ENCODE measurements at places on chromosomes 16 and 17.
A peak's percentile ranks its signal among the peaks of the same experiment; 100 is the strongest.

DNA sequence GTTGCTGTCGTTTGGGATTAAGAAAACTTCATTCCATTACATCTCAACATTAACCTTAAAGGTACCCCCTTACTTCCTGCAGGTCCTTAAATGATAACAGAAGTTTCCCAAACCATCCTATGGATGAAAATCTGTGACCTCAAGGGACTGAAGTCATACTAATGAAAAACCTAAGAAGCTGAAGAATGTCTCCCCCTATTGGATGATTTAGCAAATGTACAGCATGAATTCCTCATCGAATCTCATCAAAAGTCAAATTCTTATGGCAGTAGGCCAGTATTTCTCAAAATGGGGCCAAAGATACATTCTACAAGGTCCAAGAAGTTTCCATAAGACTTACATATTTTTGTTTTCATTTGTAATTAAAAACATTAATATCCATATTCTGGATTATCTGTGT lies 13.5 kb downstream of the SCO1 start:
- DNase-seq = peak; percentile 52

GRCh38 chr16:66030036-66030435 lies 336.5 kb upstream of the CDH5 start:
- DNase-seq = no peak

- no peak for DNase-seq
Measured at GRCh38 chr16:68081861-68082628, 3.1 kb upstream of the NFATC3 start.

DNA sequence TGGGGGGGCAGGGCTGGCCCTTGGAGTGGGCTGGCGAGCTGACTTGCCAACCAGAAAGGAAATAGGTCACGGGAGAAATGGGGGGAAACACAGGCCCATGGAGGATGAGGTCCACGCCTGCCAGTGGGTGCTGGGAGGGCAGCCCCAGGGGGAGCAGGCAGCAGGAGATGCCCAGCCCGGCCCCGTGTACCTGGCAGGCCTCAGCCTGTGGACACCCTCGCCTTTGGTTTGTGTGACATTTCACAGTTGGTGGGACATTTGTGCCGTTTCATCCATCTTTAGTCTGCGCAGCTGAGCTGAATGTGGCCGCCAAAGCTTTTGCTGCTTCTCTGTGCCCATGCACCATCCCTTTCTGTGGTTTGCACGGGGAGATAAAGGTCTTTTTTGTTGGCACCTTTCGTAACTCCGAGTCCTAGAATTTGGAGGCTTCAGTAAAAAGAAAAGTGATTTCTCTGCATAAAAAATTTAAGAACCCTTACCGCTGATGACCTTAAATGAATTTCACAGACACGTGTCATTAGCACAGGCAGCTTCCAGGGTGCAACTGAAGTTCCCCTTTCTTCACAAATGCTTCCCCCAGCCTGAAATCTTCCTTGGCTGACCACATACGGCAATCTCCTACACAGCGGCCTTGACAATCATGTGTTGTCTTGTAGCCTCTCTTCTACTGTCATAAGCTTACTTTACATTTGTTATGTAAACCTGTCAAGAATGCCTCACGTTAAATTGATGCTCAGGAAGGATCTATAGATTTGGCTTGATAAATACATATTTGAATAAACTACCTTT lies 193.6 kb downstream of the RPTOR start:
- DNase-seq = peak; percentile 98

- DNase-seq = no peak
Measured at GRCh38 chr17:76869496-76870376, 1.5 kb downstream of the MGAT5B start.

GRCh38 chr16:727291-727977 lies 528 bp downstream of the HAGHL start:
- no peak for DNase-seq

DNA sequence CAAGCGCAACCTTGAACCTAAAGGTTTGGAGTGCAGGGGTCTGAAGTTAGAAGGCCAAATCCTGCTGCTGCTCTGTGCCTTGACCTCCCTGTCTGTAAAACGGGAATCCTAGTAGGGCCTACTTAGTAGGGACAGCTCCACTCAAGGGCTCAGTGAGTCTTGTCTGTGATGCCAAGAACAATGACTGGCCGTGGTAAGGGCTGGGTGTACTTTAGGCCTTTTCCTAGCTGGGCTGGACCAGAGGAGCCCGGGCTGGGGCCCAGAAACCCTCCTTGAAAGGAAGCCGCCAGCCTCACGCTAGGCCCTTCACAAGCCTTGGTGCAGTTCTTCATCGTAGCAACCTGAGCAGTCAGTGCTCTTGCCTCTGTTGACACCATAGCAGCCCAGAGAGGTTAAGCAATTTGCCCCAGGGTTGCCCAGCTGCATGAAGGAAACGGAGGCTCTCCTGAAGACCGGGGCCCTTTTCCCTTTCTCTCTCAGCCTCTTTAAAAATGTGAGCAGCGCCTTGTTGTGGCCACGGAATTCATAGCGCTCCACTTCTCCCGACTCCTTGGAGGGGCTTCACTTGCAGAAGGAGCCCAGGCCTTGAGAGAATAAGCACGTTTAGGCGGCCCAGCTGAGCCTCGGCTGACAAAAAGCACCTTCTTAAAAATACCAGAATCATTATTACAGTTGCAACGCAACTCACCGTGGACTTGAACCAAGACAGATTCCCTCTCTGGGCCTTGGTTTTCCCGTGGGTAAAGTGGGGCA lies 4.4 kb downstream of the NECAB2 start:
- DNase-seq = no peak

- DNase-seq = no peak
Measured at GRCh38 chr17:4357030-4357628, 9.3 kb downstream of the UBE2G1 start.

DNA sequence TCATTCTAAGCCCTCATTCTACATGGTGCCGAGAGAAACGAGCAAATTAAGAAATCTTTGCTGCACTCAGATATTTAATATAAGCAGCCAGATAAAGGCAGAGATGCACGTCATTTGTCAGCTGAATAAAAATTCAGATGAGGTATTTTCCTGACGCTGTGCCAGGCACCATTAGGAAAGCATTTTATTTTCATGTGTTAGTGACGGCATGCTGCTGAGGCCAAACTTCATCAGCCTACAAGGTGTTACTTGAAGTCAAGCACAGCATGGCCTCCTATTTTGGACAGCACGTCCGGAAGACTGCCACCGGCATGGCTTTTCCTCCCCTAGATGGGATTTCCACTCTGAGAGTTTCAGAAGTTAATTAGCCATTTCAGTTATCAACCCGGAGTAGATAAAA lies 70.3 kb downstream of the IRX3 start:
- no peak for DNase-seq

- peak; percentile 4 for DNase-seq
Measured at GRCh38 chr17:9002606-9003354, 18.5 kb upstream of the NTN1 start.

- peak; percentile 24 for DNase-seq
Measured at GRCh38 chr16:1363501-1364041, 11.8 kb downstream of the GNPTG start.

- no peak for DNase-seq
Measured at GRCh38 chr16:88014252-88014781, 63.1 kb downstream of the BANP start.

DNA sequence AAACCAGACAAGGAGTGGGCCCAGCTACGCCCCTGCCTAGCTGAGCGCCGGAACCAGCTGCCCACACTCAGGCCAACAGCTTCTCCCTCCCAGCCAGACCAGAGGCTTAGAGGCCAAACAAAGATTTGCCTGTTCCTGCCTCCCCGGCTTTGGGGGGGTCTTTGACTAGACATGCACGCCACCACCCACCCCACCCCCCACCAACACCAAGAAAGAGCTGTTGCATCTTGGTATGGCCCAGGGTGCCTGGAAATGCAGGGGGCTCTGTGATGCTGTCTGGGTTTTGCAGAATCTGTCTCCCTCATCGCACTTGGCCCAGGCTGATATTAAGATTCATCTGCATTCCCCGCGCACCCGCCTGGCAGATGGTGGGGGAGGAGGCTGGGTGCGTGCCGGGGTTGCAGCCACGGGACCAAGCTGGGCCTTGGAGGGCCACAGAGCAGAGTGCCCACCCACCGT lies 1.3 kb upstream of the NXPH3 start:
- DNase-seq = no peak

DNA sequence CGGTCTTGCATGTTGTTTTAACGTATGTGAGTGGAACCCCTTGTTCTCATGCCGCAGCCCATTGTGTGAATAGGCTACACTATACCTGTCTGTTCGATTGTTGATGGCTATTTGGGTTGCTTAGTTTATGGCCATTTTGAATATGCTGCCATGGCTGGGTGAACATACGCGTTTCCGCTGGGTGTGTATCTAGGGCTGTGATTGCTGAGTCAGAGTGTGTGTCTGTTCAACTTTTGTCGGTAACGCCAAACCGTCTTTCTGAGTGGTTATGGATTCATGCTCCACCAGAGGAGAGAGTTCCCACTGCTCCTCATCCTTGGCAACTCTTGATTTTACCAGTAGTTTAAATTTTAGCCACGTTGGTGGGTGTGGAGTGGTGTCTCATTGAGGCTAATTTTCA lies 77.0 kb downstream of the METRNL start:
- no peak for DNase-seq

GRCh38 chr16:79483336-79483735 lies 117.2 kb downstream of the MAF start:
- no peak for DNase-seq

- no peak for DNase-seq
Measured at GRCh38 chr17:36546418-36547093, 1.8 kb downstream of the GGNBP2 start.

DNA sequence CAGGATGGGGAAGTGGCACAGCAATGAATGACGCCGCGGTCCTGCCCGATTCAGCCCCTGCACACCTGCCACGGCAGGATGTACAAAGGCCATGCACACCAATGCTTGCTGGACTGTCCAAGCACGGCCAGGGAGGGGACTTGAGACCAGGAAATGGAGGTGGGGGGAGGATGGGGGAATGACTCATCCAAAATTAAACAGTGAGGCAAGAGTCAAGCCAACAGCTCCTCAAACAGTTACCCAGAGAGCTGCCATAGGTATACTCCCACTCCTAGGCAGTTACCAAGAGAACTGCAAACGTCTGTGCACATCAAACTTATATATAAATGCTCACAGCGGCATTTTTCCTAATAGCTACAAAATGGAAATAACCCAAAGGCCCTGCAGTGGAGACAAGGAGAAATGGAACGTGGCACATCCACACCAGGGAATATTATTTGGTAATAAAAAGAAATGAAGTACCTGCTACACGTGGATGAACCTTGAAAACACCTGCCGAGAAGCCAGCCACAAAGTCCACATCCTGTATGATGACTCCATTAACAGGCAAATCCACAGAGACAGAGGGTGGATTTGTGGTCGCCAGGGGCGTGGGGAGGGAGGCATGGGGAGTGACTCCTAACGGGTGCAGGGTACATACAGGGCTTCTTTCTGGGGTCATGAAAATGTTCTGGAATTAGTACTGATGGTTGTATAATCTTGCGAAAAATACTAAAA lies 54.1 kb downstream of the VAC14 start:
- DNase-seq = no peak

- no peak for DNase-seq
Measured at GRCh38 chr17:77507111-77507885, 366.5 kb downstream of the SEC14L1 start.

DNA sequence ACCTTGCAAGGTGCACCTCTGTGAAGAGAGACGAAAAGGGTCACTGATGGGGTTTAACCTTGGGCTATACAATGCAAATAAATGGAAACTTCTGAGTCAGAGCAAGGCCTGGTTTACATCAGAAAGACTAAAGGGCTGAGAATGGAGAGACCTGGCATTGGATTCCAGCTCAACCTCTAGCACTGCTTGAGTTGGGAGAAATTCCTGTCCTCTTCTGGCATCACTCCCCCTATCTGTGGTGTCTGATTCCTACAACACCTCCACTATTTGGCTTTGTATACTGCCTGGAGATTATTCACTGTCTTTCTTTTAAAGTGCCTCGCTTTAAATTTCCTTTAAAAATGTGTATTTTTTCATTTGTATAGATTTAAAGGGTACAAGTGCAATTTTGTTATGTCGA lies 68.8 kb downstream of the GPR139 start:
- no peak for DNase-seq

- peak; percentile 49 for DNase-seq
Measured at GRCh38 chr17:81428948-81429774, 33.9 kb downstream of the BAHCC1 start.

DNA sequence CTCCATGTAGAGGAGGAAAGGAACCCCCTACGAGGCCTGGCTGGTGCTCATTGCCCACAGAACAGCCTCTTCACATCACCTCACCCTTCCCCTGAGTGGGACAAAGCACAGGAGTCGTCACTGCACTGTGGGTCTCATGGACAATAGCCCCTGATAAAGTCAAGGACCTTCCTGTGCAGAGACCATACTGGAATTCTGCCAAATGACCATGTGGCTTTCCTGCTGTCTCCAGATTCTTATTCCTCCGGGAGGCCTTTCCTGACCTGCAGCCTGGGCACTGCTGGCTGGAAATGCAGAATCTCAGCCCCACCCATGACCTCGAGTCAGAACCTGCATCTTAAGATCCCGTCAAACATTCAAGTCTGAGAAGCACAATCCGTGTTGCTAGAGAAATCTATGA lies 60.5 kb upstream of the ERN1 start:
- no peak for DNase-seq

GRCh38 chr17:1709971-1710806 lies at the start of gene TLCD2:
TLCD2 (minus strand) TSS chr17:1710377; CDS start chr17:1710242, 135 bp downstream.
- no peak for DNase-seq

- DNase-seq = no peak
Measured at GRCh38 chr17:17462048-17462824, 14.6 kb upstream of the MED9 start.

- no peak for DNase-seq
Measured at GRCh38 chr16:25023556-25023955, 8.4 kb upstream of the ARHGAP17 start.

- no peak for DNase-seq
Measured at GRCh38 chr17:51029142-51029541, 91.5 kb downstream of the SPAG9 start.

GRCh38 chr17:56694825-56695224 lies 101.3 kb downstream of the NOG start:
- DNase-seq = no peak

- no peak for DNase-seq
Measured at GRCh38 chr16:1533443-1533951, at the start of gene TMEM204. TMEM204 (plus strand) TSS chr16:1533666; CDS start chr16:1534276, 610 bp downstream.

GRCh38 chr17:16415031-16415924 lies at the start of gene TRPV2:
TRPV2 (plus strand) TSS chr17:16415571; CDS start chr17:16417669, 2,098 bp downstream.
- DNase-seq = no peak

DNA sequence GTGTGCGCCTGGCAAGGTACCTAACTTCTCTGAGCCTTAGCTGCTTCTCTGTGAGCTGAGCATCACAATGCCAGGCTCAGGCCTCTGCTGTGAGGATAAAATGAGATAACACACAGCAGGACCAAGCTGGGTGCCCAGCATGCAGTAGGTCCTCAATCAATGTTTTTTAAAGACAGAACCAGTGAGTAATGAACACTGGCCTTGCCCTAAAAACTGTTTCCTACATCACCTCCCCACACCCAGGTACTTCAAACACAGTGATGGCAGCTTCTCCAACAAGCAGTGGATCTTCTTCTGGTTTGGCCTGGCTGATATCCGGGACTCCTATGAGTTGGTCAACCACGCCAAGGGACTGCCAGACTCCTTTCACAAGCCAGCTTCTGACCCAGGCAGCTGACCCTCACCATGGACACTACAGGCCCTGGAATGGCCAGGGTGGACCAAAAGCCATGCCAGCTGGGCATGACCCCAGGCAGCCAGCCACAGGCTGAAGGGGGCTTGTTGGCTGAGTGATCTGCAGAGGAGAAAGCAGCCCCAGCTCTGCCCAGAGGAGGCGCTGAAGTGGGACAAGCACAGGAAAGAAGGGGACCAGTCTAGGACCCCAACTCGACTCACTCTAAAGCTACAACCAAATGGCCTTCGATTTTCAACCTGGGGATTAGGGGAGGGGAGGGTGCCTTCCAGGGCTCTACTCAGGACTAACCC lies 3.9 kb downstream of the NAGS start:
- DNase-seq = no peak

All from Kasumi-1 (cell line).